ENCODE measurements at places on chromosomes 2 and 18.
A peak's percentile ranks its signal among the peaks of the same experiment; 100 is the strongest.

GRCh38 chr2:180124273-180125139, 117.4 kb upstream of the CWC22 start:
- no peak for DNase-seq

DNA sequence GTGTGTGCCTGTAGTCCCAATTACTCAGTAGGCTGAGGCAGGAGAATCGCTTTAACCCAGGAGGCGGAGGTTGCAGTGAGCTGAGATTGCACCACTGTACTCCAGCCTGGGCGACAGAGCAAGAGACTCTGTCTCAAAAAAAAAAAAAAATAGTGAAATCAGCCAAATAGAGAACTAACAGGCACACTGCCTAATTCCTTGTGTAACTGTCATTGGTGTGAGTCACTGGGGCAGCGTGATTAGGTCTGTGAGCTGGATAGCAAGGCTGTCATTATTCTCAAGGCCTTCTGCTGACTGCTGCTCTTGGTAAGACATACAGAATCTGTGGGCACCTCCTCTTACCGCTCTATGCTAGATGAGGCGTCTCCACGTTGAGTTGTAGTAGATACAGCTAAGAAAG, 270.3 kb downstream of the NEDD4L start:
- no peak for DNase-seq

DNA sequence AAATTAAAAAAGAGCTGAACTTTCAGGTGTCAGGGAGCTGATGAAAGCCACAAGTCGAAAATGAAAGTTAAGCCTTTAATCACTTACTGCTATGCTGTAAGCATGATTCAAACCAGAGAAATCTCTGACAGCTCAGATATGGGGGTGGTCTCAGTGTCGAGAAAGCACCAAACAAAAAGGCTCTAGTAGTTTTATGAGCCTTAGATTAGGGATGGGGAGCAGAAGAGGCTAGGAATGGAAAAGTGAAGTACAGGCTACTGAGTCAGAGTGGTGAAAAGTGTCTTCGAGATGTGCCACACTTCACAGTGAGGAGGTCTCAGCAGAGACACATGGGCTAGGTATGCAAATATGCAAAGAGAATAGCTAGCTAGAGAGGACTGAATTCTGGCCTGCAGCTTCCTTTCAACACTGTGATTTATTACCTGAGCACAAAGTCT, 482.2 kb downstream of the SPAG16 start:
- no peak for DNase-seq

DNA sequence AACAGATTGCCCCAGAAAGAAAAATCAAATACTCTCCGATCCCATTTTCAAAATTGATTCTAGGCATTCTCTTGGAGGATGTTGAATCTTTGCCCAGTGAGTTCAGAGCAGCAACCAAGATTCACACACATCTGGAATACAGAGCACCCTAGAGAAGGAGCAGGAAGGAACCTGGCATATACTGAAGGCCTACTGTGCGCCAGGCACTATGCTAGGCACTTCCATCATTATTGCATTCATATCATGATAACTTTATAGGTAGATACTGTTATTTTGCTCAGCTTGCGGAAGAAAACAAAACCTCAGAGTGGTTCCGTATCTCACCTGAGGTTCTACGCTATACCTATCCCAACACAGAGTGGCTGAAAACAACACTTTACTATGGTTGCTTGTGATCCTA, 160.3 kb upstream of the SERTAD2 start:
- DNase-seq = no peak

DNA sequence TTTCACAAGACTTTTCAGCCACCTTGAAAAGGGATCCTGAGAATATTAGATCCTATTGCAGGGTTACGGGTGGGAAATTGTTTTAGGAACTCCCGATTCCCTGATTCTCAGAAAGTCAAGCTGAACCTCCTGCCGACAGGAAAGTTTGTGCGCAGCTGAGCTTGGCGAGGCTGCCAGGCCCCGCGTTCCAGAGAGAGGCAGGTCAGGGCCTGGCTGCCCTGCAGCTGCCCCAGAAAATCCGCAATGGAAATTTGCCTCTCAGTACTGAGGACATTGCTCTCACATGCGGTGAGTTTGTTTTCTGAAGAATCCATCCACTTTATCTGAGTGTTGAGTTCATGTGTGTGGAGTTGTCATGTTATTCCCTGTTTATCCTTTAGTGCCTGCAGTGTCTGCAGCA, 144.2 kb downstream of the RTP5 start:
- no peak for DNase-seq

- DNase-seq = no peak
These were observed 223.7 kb downstream of the SOX11 start for GRCh38 chr2:5915881-5916310.

DNA sequence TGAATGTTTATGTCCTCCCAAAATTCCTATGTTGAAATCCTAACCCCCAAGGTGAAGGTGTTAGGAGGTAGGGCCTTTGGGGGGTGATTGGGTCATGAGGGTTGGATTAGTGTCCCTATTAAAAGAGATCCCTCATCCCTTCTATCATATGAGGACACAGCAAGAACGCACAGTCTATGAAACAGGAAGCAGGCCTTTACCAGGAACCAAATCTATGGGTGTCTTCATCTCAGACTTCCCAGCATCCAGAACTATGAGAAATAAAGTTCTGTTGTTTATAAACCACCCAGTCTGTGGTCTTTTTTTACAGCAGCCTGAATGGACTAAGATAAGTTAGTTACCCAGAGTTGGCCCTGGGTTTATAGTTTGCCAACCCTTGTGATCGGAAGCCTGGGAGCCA, 153.1 kb downstream of the INO80D start:
- DNase-seq = no peak

- no peak for DNase-seq
These were observed 446.2 kb upstream of the SLC14A2 start for GRCh38 chr18:45168866-45169600.

- no peak for DNase-seq
These were observed 784.1 kb upstream of the CDH7 start for GRCh38 chr18:64966667-64967066.

GRCh38 chr2:49286045-49286444, 131.7 kb upstream of the FSHR start:
- no peak for DNase-seq

DNA sequence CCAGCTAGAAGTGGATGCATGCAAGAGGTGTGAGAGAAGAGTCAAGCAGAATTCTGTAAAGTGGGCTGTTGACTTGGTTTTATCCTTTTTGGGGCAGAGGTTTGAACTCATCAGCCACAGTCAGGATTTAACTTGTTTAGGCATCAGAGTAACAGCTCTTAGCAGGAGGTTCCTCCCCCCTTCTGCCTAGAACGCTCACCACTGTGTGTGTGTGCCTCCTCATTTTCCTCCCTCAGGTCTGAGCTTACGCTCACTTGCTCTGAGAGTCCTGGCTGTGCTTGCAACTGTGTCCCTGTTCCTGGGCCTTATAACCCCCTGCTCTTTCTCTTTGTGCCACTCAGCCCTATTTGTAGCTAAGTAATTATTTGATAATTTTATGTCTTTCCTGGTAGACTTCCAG, 167.9 kb downstream of the TMEM182 start:
- no peak for DNase-seq

DNA sequence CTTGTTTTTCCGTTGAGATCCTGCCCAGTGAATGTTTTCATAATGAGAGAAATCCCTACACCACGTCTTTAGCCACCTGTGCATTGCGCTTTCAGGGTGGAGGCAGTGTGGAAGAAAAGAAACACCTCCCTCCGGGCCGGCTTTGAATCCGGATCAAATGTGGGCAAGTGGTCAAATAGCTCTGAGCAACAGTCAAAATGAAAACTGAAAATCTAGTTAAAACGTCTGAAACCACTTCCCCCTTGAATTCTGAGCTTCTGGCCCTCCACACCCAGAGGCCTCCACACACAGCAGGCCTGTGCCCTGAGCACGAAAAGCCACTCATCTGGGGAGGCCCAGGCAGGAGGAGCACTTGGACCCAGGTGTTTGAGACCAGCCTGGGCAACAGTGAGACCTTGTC, 263.6 kb upstream of the SALL3 start:
- DNase-seq = no peak

DNA sequence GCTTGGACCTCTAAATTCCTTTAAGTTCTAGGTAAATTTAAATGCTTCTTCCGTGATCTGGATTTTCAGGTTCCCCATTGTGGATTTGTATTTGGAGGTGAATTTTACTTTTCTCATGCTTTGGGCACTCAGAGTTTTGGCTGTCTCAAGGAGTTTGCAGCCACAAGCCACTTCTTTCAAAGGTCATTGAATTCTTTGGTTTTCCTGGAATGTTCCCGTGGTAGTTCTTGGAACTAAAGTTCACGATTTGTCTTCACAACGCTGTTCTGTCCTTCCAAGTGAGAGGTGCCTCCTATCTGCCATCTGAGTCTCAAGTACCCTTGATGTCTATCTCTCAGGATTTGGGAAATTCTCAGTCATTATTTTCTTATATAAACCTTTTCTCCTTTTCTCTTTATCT, 1438.7 kb upstream of the ZEB2 start:
- no peak for DNase-seq

DNA sequence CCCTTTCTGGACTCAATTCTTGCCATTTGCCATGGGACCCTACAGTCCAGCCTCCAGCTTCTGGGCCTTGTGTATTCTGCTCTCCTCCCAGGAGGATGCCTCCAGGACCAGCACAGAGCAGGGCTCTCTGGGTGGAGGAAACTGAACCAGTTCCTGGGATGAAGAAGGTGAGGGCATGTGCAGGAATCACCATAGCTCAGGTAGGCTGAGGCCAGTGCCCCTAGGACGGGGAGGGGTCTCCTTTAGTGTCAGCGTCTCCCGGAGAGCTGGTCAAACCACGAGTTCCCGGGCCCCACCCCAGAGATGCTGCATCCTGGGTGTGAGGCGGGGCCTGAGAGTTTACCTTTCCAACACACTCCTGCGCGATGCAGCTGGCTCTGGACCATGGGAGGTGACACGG, 5.8 kb upstream of the PRELID3A start:
- DNase-seq = no peak

DNA sequence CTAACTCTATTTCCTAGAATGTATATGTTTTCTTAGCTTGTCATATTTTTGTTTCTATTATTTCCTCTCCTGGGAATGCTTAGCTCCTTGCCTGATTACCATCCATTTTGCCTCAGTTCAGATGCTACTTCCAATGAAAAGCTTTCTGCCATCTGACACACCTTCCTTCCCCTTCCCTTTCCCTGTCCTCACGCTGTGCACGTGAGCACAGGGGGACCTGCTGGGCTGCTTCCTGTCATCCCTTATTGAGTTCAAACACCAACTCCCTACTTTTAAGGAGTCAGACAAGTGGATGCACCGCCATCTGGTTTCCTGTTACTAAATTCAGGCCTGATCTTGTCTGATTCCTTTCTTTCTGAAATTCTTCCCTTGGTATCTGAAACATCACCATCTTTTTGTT, 2.4 kb upstream of the INO80C start:
- no peak for DNase-seq

DNA sequence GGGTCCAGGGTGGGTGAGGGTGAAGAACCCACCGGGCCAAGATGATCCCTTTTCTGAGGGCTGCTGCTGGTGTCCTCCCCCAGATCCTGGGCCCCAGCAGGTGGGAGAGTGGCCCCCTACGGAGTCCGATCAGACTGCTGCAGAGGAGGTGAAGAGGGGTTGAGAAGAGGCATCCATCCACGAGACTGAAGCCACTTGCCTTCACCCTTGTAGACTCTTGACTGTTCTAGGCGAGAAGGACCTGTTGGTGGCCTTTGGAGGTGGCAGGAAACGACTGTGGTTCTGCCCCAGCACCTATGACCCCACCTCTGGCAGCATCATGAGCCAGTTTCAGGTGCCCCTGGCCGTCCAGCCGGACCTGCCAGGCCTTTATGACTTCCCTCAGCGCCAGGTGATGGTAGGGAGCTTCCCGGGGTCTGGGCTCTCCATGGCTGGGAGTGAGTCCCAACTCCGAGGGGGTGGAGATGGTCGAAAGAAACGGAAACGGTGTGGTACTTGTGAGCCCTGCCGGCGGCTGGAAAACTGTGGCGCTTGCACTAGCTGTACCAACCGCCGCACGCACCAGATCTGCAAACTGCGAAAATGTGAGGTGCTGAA, 1.5 kb downstream of the TET3 start:
- DNase-seq = peak; percentile 47

DNA sequence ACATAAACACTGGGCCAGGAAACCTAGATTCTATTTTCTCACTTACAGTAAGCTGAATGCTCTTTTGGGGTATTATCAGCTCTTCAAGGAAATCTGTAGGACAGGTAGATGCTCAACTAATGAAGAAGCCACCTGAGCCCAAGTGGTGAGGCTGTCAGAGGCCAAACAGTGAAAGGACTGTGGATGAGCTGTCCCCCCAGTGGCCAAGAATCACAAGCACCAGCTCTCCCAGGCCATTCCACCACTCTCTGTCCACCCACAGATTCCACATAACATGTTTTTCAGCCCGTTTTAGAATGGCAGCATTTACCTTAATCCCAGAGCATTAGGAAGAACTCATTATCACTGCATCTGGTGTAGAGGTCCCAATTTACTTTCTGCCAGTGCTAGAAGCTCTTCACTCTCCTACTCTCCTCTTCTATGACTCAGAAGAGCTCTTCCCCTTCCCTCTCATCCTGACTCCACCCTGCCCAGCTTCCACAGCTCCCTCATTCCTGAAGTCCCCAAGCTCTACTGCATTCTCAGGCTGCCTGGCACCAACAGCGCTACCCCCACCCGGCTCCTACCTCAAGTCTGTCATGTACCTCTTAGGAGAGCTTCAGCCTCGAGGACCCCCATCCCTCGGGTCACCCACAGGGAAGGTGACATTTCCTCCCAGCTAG, 43.8 kb upstream of the GORASP2 start:
- no peak for DNase-seq

DNA sequence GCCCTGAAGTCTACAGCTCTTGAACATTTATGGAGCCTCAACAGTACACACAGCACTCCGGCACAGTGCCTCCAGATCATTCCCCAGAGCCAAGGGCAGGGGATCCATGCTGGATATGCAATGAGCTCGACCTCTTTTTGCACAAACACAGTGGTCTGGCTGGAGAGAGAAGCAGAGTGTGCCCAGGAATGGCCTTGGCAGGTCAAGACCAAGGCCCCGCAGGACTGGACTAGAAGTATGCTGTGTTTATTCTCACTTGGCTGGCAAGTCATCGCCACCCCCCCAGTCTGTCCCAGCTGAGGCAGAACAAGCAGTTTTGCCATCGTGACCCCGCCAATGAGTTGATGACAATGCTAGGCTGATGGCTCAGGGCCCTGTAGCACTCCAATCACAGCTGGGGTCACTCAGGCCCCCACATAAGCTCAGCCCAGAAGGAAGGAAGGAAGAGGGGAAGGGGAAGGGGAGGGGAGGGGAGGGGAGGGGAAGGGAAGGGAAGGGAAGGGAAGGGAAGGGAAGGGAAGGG, 212.1 kb downstream of the TTC32 start:
- DNase-seq = no peak

GRCh38 chr2:143908843-143909242, 611.1 kb downstream of the ZEB2 start:
- DNase-seq = no peak

- DNase-seq = no peak
These were observed 7.9 kb upstream of the CFAP36 start for GRCh38 chr2:55511508-55512124.

DNA sequence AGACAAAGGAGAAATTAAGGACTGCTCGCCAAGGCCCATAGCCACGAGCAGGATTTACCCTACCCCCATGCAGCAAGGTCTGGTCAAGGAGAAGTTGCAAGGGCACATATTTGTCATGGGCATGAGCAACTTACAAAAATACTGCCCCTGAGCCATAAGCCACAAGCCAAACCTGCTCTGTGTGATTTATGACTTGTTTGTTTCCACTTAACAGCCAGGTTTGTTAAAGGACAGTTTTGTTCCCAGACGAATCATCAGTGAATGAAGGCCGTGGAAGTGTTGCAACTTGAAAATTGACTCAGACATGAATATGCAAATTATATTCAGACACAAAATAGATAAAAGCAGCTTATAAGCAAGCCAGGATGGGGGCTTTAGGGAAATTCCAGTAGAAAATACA, 31.3 kb upstream of the EVA1A start:
- DNase-seq = no peak

- peak; percentile 74 for DNase-seq
These were observed 56.1 kb downstream of the SF3B1 start for GRCh38 chr2:197378494-197379307.

Data from activated CD4-positive, alpha-beta T cell treated with anti-CD3 and anti-CD28 coated beads, Interleukin-2, amount 10 ng/mL, durations not matched to agents 7 days and 5 days (primary cell).